ENCODE measurements at places on chromosomes 3 and 15.

GRCh38 chr3:122944671-122945161, 82.8 kb downstream of the SEMA5B start:
- DNase-seq = no peak

DNA sequence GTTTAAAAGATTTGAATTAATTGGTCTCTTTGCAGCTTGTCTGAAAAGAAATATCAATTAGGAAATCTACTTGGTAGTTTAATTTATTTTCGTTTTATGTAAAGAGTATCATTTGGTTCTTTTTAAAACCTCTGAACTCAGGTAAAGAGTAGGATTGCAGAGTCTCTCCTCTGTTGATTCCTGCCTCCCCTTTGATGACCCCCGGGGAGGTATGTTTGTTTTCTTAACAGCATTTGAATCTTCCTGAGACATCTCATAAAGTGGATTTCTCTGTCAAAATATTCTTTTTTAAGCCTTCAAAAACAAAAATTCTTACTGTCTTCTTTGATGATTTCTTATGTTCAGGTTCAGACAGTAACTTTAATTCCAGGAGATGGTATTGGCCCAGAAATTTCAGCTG, 8.0 kb downstream of the IDH3A start:
- DNase-seq = no peak

DNA sequence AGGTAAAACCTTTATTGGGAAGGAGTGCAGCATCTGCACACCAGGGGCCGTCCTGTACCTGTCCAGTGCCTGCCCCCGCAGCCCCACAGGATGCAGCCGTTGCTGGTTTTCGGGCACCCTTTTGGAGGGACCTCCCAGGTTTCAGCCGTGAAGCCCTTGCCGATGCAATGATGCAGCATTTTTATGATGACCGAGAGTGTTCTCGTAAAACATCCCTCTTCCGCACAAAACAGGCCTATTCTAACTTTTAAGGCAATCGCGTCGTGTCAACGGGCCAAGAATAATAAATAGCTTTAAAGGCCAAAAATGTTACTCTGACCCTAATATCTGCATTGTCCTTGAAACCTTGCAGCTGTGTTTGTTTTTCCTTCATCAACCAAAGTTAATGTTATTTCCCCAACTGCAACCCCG, 126.1 kb downstream of the LRRK1 start:
- no peak for DNase-seq

DNA sequence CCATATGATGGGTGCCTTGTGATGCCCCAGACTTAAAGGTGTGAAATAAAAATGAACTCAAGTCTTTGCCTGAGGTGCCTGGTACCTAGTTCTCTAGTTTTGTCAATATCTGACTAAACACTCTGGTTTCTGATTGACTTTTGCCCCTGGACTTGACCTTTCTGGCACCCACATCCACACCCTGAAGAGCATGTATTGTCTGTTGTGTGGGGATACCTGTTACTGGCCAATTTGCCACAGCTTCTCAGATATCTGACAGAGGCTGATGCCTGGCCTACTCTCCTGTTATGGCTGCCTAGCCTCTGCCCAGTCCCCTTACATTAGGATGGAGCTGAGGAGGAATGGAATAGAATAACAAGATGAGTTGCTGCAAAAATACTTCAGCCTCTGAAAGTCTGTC, 3.6 kb downstream of the ZBTB38 start:
- DNase-seq = no peak

GRCh38 chr3:117916839-117917238, 1117.8 kb downstream of the IGSF11 start:
- DNase-seq = no peak

GRCh38 chr15:33089878-33090757, 104.4 kb downstream of the FMN1 start:
- DNase-seq = no peak

Data from central memory CD4-positive, alpha-beta T cell (primary cell).